ENCODE measurements at places on chromosomes 1 and 21. TPM values are rescaled to one million over a fixed set of nuclear protein-coding genes. Genes with fewer than 3 reads are reported as not detected.

DNA sequence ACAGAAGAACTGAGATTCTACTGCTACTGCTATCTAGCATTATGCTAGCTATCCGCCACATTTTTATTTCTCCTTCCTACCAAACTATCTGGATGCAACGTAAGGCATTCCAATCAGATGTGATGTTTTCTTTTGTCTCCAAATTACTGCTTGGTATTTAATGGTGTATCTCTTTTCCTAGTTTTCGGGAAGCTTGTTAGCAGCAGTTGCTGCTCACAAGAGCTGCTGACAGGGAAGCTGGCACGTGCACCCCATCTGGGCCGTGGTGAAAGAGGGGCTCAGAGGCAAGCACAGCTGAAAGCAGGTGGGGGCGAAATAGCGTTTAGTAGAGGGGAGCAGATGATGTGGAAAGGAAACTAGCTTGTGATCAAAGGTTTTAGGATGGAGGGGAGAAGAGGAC is 57.3 kb downstream of the JAK1 start:
- no peak for DNase-seq
- no peaks in the 10 kb centered on the region for H3K36me3 ChIP-seq
- H3K4me1 ChIP-seq: peaks cover 45% of the 10 kb centered on the region
- no peak overlapping the region for H3K27ac ChIP-seq

- H3K4me3 ChIP-seq: no peak overlapping the region
- no peaks in the 10 kb centered on the region for H3K36me3 ChIP-seq
- no peak for DNase-seq
- no peaks in the 10 kb centered on the region for H3K27me3 ChIP-seq
- no peak overlapping the region for H3K27ac ChIP-seq
These were observed 116.0 kb downstream of the NOS1AP start for GRCh38 chr1:162185314-162186025.

GRCh38 chr1:151418081-151418480 is 18.7 kb downstream of the PSMB4 start:
- DNase-seq: no peak
- H3K27me3 ChIP-seq: no peaks in the 10 kb centered on the region
- no peak overlapping the region for H3K4me3 ChIP-seq
- peaks cover 99% of the 10 kb centered on the region for H3K36me3 ChIP-seq
- H3K27ac ChIP-seq: no peak overlapping the region
- H3K4me1 ChIP-seq: no peaks in the 10 kb centered on the region

DNA sequence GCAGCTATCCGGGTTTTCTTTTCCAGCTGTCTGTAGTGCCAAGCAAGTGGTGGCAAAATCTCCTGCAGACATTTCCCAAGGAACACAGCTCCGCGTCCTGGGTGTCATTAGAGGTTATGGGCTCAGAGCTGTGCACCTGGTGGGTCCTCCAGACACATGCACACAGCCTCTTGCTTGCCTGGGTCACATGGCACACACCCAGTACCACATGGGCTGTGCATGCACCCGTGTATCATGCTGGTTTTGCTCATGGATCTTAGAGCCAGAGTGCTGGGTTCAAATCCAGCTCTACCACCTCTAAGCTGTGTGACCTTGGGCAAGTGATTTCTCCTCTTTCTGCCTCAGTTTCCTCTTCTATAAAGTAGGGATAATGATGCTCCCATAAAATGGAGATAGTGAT is 61.7 kb downstream of the ALPL start:
- H3K36me3 ChIP-seq: no peaks in the 10 kb centered on the region
- no peaks in the 10 kb centered on the region for H3K27me3 ChIP-seq
- H3K27ac ChIP-seq: no peak overlapping the region
- H3K4me3 ChIP-seq: no peak overlapping the region
- no peak for DNase-seq

DNA sequence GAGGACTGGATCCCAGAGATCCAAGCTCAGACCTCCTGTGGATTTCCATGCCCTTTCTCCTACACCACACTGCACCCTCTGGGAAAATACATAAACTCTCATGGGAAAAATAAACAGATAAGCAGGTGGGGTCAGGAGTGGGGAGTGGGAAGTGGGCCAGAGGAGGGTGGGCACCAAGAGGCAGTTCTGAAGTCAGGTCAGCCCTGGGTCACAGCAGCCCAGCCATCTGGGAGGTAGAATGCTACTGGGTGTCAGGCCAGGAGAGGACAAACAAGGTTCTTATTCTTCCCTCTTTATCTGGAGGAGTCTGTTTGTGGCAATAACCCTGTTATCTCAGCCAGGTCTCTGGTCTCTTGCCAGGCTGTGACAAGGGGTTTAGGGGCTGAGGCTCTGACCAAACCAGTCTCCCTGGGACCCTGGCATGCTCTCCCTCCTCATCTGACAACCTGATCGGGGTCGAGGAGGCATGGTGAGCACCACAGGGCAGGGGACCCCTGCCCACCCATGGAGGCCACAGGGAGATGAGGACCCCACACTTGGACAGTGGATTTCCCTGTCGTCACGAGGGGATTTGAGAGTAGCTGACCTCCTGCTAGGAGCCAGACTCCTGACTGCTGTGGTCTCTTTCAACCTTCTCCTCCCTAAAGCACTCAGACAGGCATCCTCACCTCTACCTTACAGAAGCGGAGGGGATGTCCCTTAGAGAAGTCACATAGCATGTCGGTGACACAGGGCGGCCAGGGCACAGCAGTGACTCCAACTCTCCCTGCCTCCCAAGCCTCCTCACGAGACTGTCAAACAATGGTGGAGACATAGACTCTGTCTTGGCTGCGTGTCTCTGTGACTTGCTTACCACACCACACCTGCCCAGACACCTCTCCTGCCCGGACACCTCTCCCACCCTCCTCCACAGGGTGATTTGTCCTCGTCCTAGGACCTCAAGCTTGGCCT is 51.3 kb upstream of the IFFO2 start:
- no peak overlapping the region for H3K27ac ChIP-seq
- H3K36me3 ChIP-seq: no peaks in the 10 kb centered on the region
- DNase-seq: no peak
- H3K4me3 ChIP-seq: no peak overlapping the region
- H3K4me1 ChIP-seq: peaks cover 28% of the 10 kb centered on the region

DNA sequence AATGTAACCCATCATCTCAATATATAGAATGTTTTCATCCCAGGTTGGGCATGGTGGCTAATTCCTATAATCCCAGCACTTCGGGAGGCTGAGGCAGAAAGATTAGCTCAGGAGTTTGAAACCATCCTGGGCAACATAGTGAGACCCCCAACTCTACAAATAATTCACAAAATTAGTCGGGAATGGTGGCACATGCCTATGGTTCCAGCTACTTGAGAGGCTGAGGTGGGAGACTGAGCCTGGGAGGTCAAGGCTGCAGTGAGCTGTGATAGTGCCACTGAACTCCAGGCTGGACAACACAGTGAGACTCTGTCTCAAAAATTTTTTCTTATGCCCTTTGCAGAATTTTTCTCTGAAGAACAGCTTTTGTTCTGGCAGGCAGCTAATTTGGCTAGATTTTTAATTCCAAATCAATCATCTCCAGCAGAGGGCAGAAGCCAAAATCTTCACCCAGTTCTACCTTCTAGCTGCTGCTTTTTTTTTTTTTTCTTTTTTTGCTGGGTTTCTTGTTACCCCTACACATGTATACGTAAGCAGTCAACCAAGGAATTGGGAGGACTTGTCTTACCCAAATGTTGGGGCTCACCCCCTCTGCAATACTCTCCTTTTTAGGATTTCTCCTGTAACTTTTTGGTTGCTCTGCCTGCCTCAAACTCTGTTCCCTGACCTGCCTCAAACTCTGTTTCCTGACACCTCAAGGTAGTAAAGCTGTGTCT is 2.7 kb upstream of the RAD54L start:
- H3K27ac ChIP-seq: no peak overlapping the region
- no peak for DNase-seq
- H3K4me3 ChIP-seq: no peak overlapping the region

DNA sequence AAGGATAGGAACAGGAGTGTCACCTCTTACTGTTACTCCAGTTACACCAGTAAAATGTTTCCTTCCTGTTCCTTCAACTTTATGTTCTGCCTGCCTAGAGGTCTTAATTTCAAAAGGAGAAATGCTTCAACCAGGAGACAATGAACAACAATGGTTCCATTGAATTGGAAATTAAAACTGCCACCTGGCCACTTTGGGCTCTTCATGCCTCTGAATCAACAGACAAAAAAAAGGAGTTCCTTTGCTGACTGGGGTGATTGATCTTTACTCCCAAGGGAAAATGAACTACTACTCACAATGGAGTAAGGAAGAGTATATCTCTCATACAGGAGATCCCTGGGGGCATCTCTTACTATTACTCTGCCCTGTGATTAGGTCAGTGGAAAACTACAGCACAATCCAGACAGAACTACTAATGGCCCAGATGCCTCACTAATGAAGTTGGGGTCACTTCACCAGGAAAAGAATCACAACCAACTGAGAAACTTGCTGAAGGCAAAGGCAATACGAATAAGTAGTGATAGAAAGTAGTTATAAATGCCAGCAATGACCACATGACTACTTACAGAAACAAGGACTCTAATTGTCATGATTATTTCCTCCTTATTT is 76.6 kb upstream of the PRDX6 start:
- no peak for DNase-seq
- H3K4me3 ChIP-seq: no peak overlapping the region
- H3K4me1 ChIP-seq: peaks cover 13% of the 10 kb centered on the region
- H3K27me3 ChIP-seq: no peaks in the 10 kb centered on the region

DNA sequence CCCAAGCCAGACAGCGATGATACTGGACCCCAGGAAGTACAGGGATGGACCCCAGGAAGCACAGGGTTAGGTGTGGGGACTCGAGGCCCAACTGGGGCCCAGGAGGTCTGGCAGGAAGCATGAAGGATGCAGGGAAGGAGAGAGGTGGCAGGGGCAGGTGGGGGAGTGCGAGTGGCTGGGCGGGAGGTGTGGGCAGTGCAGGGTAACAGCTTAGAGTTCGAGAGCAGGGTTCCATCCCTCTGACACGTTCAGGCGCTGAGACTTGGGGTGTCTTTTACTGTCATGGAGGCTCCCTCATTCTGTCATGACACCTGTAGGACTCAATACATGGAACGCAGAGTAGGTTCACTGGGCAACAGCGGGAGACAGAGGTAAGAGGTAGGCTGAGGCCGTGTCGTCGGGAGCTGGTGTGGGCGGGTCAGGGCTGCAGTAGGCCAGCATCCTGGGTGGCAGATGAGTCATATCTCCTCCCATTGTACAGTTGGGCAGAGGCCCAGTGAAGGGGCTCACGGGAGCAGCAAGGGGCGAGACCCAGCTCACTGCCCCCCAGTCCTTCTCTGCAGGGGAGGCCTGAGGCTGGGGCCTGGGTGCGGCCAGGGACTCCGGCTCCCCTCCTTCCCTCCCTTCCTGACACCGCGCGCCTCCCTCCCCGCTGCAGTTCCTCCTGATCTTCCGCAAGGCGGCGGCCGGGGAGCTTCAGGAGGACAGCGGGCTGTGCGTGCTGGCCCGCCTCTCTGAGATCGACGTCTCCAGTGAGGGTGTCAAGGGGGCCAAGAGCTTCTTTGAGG is 11.6 kb upstream of the CTRC start:
- H3K4me3 ChIP-seq: peak overlapping the region; percentile 34
- no peak for DNase-seq
- no peaks in the 10 kb centered on the region for H3K27me3 ChIP-seq
- H3K36me3 ChIP-seq: peaks cover 5% of the 10 kb centered on the region
- H3K4me1 ChIP-seq: peaks cover 34% of the 10 kb centered on the region

- no peak for DNase-seq
- no peak overlapping the region for H3K4me3 ChIP-seq
- peaks cover 13% of the 10 kb centered on the region for H3K27me3 ChIP-seq
- no peak overlapping the region for H3K27ac ChIP-seq
- no peaks in the 10 kb centered on the region for H3K4me1 ChIP-seq
These were observed 273.0 kb downstream of the PAPPA2 start for GRCh38 chr1:176736015-176736414.

DNA sequence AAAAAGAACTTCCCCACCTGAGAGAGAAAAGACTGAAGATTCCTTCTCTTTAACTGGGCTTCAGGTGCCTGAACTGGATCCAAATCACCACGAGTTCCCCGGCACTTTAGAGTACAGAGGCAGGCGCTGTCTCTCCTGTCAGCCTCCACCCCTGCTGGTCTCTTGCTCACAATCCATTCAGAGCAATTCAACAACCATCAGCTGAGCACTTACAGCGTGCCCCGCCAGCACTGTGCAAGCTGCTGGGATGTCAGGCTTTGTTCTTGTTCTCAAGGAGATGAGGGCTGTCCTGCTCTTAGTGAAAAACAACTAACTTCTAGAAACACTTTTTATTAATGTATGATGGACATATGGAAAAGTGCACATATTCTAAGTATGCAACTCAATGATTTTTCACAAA is 68.7 kb upstream of the VAMP3 start:
- no peaks in the 10 kb centered on the region for H3K27me3 ChIP-seq
- H3K4me1 ChIP-seq: peaks cover 17% of the 10 kb centered on the region
- H3K36me3 ChIP-seq: no peaks in the 10 kb centered on the region
- no peak overlapping the region for H3K27ac ChIP-seq
- no peak for DNase-seq

DNA sequence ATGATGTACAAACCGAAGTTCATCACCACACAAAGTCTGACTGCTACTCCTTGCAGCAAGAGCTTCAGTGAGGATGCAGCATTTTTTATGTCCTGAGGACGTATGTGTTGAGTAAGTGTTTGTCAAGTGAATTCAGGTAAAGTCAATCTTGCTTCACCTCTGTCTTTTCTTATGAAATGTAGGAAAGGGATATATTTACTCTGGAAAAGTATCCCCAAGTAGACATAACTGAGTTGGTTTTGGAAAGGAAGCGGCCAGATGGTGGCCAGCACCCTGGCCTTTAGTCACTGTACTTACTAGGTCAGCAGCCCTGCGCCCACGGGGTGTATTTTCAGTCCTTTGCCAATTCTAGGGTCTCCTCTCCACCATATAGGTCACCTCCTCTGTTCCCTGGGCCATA is 75.2 kb downstream of the SUSD4 start:
- no peaks in the 10 kb centered on the region for H3K27me3 ChIP-seq
- H3K27ac ChIP-seq: no peak overlapping the region
- no peaks in the 10 kb centered on the region for H3K4me1 ChIP-seq
- DNase-seq: no peak
- no peaks in the 10 kb centered on the region for H3K36me3 ChIP-seq

DNA sequence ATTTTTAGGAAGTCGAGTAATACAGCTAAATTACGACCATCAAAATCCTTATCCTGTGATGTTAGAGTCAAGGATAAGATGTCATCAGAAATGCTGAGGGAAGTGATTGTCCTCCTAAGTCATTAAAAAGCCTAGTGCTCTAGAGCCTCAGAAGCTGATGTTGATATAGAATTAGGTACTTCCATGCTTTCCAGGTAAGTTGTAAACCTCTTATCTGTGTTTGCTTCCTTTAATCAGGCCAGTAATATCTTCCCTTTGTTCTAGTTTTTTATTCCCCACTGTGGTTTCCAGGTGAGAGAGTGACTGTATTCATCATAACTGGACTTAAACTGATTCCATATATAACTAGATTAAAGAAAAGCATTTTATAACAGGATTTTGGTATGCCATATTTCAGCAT is 44.4 kb downstream of the SMG7 start:
- no peak overlapping the region for H3K4me3 ChIP-seq
- peaks cover 13% of the 10 kb centered on the region for H3K4me1 ChIP-seq
- H3K27me3 ChIP-seq: no peaks in the 10 kb centered on the region
- DNase-seq: no peak

FOXO6 gene
- 1.3 TPM for total RNA-seq

RNF2 gene
- total RNA-seq: 12.4 TPM

TBX15 gene
- total RNA-seq: 0.42 TPM

KIAA0040 gene
- 47.6 TPM for total RNA-seq

C1orf116 gene
- 0.17 TPM for total RNA-seq

HHIPL2 gene
- 0.83 TPM for total RNA-seq

KRTAP19-3 gene
- total RNA-seq: not detected

OVAAL gene
- total RNA-seq: not detected

MANEAL gene
- 1.4 TPM for total RNA-seq
